NCI-H1417 (cell line): ENCODE measurements at places on chromosomes 3 and 15.

- no peak for DNase-seq
Measured at GRCh38 chr15:50321680-50322210, 33.3 kb downstream of the GABPB1 start.

GRCh38 chr3:7744850-7745249, 756.8 kb upstream of the LMCD1 start:
- DNase-seq = peak; percentile 39

DNA sequence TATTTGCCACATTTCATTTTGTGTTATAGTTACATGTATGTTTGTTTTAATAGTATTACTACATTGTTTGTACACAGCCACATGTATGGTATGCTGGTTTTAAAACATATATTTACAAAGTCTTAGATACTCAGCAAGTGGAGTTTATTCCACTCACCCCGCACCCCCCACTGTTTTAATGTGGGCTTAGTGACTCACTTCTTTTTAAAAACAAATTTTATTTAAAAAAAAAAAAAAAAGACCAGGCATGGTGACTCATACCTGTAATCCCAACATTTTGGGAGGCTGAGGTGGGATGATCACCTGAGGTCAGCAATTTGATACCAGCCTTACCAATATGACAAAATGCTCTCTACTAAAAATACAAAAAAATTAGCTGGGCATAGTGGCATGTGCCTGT, 26.9 kb upstream of the TJP1 start:
- no peak for DNase-seq

GRCh38 chr15:67050062-67050461, 15.3 kb upstream of the SMAD3 start:
- no peak for DNase-seq

DNA sequence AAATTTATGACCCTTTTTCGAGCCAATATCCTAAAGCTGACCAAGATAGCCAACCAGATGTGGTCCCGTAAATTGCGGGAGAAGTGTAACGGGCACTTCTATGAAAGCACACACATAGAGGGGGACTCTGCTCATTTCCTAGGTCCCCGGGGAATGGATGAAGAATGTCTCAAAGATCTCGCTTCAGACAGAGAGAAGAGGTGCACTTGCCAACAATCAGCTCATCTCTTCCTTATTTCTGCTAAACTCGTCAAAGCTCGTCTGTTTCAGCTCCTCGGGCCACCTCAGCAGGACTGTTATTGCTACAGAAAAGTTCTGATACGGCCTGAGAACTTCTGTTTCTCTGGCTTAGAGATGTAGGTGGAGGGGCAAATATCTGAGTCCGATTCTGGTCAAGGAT, 71.8 kb downstream of the TM2D3 start:
- DNase-seq = no peak

GRCh38 chr15:90171623-90172022, 29.5 kb upstream of the SEMA4B start:
- DNase-seq = no peak

DNA sequence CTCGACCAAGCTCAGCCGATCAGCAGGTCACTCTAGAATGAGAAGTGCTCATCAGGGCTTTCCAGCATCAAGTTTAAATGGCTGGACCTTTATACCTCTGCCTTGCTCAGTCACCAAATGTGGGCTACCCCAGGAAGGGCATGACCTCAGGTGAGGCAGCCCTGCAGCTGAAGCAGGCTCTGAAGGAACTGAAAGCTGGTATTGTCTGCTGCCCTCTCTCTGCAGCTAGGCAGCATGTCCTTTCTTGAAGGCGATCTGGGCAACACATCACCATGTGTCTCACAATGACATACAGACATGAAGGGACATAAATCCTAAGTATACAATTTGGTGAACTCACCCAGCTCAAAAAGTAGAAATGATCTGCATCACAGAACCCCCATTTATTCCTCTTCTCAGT, 38.7 kb upstream of the ARID3B start:
- DNase-seq = no peak

DNA sequence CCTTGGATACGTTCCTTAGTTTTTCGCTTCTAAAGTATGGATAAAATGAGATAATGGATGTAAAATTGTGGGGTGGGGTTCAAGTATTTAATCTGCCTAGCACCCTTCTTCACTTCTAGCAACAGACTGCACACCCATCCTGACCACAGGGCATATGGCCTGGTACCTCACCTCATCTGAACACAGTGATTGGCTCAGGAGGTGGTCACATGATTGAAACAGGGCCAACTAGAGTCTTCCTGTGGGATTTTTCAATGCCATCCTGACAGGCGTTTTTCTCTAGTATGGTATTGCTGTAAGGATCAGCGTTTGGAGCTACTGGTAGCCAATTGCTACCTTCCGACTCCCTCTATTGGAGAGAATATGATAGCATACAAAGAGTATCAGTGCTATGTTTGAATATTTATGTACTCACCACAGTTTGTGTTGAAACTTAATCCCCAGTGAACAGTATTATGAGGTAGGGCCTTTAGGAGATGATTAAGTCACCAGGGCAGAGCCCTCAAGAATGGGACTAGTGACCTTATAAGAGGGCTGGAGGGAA, 172.2 kb downstream of the PPM1L start:
- DNase-seq = no peak

GRCh38 chr15:50262533-50262932, 3.0 kb downstream of the HDC start:
- no peak for DNase-seq

DNA sequence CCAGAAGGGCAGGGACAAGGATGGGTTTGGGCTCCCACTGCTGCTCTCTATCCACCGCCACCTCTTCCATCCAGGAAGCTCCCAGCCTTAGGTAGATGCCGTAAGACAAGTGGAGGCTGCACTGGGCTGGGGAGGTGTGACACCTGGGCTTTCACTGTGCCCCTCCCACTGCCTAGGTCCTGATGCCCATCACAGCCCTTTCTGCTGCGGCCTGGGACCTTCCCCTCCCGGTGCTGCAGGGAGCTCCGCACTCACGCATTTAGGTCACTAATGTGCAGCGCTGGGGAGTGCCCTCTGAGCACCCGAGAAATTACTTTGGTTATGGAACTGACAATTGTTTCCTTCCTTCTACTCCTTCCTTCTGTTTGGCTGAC, 850 bp downstream of the LTF start:
- no peak for DNase-seq

- DNase-seq = no peak
Measured at GRCh38 chr3:69194431-69195165, 72.2 kb upstream of the LMOD3 start.

DNA sequence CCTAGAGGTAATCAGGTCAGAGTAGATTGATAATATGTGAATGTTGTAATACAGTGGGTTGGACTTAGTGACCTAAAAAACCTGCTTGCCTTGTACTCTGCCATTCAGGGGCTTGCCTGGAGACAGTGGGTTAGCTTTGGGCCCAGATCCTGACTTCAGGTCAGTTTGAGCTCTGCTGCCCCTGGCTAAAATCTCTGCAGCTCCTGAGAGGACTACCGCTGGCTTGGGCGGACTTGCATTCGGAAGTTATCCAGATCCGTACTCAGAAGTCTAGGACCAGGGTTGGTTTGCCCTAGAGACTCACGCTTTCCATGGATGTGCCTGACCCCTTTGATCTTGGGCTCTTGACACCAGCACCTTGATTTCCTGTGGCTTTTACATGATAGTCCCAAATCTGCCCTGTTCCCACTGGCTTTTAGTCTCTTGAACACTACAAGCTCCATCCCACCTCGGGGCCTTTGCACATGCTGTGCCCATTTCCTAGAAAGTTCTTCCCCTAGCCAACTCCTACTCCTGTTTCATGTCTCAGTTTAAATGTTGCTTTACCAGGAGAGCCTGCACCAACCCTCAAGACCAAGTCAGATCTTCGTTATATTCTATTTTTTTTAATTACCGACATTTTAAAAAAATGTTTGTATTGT, 5.9 kb downstream of the ACSBG1 start:
- no peak for DNase-seq

DNA sequence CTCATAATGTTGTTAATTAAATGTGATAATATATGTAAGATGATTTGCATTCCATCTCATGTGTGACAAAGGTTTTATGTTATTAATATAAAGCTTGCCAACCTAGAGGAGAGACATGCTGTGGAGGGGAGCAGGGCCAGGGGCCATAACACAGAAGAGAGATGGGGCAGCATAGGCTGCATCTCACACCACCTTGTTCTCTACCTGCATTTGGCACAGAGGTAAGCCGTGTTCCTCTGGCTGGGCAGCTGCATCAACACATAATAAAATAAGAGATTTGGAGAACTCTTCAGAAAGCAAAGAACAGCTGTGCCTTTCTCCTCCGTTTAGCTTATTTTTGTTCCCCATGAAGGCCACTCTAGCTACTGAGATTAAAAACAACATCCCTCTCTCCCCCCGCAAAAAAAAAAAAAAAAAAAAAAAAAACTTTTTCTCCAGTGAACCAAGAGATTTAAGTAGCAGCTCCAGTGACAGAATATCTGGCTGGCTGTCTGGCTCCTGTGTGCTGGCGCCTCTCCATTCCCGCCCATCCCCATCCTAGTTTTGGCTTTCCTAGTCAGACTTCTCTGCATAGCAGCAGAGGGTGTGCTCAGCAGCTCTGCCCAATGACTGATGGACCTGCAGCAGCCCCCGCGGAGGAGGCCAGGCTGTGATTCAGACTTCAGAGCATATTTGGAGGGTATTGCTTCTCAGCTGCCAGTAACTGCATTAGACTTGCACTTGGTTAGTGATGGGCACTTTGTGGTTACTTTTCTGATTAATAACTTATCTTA, 52.2 kb upstream of the STXBP5L start:
- no peak for DNase-seq

DNA sequence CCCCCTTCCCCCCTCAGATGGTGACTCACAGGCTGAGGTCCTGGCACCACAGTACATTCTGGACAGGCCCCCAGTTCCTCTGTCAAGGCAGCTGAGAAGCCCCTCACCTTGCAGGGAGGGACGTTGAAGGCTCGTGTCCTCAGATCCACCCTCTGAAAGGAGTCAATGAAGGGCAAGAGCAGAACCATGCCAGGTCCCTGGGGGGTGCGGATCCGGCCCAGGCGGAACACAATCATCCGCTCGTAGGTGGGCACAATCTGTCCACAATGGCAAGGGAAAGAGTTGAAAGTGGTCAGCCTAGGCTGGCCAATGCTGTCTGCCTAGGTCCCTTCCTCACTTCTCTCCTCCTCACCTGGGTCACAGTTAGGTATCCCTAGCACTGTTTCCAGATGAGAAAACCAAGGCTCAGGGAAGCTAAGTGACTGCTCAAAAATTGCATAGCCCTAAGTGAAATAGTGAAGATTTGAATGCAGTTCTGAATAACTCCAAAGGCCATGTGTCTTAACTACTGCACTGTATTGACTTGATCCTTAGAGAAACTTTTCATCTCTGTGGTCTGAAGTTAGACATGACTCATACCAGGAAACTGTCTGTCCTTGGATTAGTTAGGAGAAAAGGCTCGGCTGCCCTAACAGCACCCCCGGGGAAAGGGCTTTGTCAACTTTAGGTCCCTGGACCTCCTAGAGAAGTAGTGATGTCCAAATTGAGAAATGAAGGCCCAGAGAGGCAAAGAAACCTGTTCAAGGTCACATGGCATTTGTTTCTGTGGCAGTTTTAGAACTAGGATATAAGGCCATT, 2.9 kb downstream of the STOML1 start:
- no peak for DNase-seq

DNA sequence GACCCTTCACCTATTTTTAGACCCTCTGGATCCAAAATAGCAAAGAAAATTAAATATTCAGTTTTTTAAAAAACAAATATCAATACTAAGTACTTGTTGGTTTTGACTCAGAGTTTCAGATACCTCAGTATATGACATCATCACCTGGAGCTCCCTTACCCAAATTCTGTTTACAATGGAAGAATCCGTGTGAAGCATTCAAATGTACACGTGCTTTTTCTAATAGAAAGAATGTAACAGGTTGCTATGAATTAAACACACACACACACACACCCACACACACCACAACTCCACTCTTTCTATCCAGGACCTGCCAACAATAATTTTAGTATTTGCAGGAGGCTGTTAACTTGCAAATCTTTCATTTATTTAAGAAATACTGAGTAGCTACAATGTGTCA, 221.8 kb downstream of the THRB start:
- no peak for DNase-seq

DNA sequence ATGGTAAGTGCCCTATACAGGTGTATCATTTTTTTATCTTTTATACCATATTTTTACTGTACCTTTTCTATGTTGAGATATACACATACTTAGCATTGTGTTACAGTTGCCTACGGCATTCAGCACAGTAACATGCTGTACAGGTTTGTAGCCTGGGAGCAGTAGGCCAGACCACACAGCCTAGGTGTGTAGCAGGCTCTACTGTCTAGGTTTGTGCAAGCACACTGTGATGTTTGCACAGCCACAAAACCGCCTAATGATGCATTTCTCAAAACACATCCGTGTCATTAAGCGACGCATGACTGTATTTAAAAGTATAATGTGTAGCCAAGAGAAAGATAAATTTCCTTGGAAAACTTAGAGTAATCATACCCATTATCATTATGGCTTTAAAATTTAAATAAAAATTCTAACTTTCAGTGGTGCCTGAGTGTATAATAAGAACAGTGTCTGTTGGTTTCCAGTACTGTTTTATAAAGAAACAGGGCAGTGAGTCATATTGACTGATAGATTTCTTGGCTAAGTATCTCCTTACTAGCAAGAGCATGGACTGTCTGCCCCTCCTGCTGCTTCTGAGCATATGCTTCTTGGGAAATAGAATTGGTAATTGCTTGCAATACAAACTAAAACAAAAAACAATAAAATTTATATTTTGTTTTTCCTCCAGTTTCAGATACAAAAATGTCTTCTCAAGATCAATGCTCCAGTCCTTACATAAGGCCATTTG, 18.3 kb downstream of the CALML4 start:
- no peak for DNase-seq

GRCh38 chr3:99419116-99419515, 219.3 kb upstream of the COL8A1 start:
- no peak for DNase-seq

GRCh38 chr15:91529534-91529933, 324.0 kb upstream of the SLCO3A1 start:
- DNase-seq = no peak

- no peak for DNase-seq
Measured at GRCh38 chr3:192642651-192643050, 84.7 kb downstream of the FGF12 start.

GRCh38 chr3:168878655-168879054, 782.9 kb upstream of the GOLIM4 start:
- no peak for DNase-seq

DNA sequence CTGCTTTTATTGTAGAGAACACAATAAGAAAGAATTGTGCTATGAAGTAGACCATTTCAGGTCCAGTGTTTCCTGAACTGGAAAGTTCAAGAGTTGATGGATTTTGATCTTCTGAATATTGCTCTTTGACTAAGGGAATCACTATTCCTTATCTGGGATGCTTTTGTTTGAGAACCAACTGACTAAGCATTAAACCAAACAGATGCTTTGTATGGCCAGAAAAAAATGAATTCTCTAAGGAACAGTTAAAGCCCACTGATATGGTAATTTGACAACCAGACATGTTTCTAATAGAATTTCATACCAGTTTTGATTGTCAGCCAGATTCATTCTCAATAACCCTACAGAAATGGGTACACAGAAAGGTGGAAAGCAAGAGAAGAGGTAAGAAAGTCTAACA, 67.5 kb upstream of the CADPS start:
- no peak for DNase-seq
